CD4-positive, alpha-beta T cell treated with Interleukin-6 at 100 ng/mL for 8 hours (primary cell): ENCODE measurements at places on chromosomes 3 and 15.

DNA sequence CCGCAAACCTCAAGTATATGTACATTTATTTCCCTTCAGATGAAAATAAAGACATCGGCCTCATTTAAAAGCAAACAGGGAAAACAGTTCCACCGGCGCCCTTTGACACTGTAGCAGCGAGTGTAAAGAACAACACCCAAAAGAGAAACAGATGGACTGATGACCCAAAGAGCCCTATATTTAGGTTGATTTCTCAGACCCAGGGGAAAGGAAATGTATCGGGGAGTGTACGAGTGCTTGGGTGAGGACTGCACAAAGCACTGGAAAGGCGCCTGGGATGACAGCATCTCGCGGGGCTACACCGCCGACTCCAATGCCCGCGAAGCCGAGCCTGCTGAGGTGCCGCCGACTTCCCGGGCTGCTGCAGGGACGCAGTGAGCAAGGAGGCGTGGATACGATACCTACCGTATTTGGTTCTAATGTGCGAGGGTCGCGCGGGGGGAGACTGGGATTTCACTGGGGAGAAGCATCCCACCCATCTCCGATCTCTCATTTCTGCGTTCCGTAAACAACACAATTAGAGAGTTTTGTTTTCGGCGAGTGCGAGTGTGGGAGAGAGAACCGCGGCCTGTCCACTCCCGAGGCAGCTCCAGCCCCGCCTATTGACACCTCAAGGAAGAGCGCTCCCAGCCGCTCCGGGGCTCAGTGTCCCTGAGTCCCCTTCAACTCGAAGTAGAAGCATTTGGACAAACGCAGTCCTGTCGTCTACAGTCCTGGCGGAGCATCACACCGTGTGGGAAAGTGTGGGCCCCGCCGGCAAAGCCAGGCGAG is 2.0 kb downstream of the MECOM start:
- DNase-seq = no peak

DNA sequence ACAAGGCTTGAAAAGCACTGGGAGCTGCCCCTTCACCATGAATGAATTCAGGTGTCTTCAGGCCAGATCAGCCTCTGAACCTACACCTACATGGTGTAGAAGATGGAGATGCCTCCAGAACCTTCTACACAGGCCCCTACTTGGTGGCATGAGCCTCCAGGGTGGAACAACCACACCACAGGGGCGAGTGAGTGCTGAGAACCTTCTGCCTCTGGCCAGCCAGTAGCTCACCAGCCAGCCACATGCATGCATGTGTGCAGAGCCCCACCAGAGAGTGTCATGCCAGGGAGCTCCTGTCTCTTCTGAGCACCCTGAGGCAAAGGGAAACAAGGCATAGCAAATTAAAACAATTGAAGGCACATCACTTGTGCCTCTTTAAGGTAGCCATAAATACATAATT is 161.8 kb upstream of the TOPAZ1 start:
- DNase-seq = no peak

GRCh38 chr3:187188931-187189330 is 8.4 kb upstream of the RTP1 start:
- DNase-seq = no peak

- DNase-seq = no peak
Measured at GRCh38 chr3:13028010-13028821, 45.0 kb downstream of the IQSEC1 start.

DNA sequence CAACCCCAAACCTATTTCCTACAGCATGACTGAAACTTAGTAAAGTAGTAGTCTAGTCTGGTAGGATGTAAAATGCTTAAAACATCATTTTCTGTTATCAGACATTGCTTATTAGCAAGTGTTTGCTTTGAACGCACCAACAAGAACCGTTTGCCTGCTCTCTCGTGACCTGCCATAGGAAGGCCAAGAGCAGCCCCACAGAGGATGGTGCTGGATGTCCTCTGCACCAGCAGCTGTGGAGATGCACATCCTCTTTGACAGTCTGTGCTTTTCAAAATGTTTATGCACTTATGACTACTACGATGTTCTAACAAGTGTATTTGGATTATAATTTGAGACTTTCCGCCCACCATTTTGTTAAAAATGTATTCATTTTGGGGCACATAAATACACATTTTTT is 59.6 kb downstream of the PDE8A start:
- no peak for DNase-seq

GRCh38 chr3:127475975-127476705 is 114.4 kb downstream of the TPRA1 start:
- no peak for DNase-seq
